ENCODE measurements at places on chromosomes 16 and 17.

GRCh38 chr16:3013491-3013951 lies 798 bp downstream of the CLDN9 start:
- no peak for DNase-seq

- no peak for DNase-seq
These were observed 208.8 kb downstream of the CCDC182 start for GRCh38 chr17:57536289-57536688.

GRCh38 chr17:40366076-40366860 lies 1.7 kb upstream of the GJD3 start:
- DNase-seq = no peak

DNA sequence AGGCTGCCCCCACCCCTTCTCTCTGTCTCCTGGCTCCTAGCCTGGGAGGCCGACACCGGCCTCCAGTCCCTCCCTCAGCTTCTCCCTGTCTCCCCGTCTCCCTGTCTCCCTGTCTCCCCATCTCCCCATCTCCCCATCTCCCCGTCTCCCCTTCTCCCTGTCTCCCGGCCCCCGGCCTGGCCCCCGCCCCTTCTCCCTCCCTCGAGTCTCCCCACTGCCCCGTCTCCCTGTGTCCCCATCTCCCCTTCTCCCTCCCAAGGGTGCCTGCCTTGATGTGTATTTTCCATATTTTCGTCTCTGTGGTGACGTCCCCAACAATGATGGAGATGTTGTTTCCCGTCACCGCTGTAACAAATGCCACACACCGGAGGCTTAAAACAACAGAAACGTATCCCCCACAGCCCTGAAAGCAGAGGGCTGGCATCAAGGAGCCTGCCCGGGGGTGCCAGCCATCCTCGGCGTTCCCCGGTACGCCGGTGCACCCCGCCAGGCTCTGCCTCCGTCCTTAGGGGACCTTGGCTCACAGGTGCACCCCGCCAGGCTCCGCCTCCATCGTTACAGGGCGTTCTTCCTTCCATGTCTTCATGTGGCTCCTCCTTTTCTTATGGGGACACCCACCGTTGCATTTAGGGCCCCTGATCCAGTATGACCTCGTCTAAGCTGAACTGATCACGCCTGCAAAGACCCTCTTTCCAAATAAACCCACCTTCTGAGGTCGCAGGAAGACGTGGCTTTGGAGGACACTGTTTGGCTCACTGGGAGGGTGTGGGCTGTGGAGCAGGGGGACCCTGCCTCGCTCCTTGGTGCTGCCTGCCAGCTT lies 151.6 kb downstream of the NPIPB11 start:
- DNase-seq = no peak

- DNase-seq = no peak
These were observed 446.1 kb downstream of the SOX9 start for GRCh38 chr17:72566671-72567484.

DNA sequence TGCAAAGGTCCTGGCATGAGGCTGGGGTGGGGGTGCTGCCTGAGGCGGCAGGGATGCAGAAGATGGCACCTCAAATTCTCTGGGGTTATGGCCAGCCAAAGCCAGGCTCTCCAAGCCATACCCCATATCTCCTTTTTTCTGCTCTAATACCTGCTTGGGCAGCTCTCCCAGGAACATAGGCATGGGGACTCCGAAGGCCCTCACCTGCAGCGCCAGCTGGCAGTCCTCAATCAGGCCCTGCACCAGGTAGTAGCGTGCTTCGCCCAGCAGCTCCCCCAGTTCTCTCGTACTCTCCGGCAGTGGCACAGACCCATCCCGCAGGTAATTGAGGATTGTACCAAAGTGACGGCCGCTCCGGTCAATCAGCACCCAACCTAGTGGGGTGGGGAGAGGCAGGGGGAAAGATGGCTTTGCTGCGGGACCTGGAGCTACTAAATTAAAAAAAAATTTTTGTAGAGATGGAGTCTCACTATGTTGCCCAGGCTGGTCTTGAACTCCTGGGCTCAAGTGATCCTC lies 3.0 kb downstream of the KCTD13 start:
- DNase-seq = no peak

GRCh38 chr17:73118951-73119391 lies 26.5 kb upstream of the SLC39A11 start:
- no peak for DNase-seq

- no peak for DNase-seq
These were observed 9.3 kb downstream of the ODAD4 start for GRCh38 chr17:41939693-41940090.

DNA sequence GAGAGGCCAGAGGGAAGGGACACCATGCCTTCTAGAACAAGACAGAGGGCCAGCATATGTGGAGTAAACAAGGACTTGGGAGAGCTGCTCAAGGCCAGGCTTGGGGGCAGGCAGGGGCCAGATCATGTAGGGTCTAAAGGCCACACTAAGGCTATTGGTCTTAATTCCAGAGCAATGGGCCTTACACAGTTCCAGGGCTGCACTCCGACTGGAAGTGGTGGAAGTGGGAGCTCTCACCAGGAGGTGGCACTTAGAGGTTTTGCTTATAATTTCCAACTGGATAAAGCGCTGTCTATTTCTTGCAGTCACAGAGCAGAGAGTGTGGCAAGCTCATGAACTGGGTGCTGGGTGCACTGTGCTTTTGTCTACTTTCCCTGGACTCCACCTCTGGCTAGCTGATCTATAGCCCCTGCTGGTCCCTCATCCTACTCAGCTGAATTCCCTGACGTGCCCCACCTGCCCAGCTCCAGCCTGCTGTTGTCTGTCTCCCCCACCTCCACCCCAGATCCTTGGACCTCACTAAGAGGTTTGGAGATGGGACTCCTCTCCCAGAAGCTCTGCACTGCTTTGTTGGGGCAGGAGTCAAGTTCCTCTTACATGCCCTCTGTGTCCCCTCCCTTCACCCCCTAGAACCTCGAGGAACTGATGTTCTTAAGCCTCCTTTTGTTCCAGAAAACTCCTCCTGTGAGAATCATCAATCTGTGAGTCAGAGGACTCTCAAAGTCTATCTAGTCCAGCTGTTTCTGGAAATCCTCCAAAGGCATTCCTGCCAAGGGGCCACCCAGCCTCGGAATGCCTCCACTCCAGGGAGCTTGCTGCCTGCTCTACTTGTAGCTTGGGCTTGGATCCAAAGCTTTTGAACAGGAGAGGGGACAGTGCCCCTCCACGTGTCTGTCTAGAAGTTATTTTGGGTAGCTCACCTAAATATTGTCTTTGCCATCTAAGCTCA lies 48.1 kb upstream of the KSR1 start:
- DNase-seq = no peak

DNA sequence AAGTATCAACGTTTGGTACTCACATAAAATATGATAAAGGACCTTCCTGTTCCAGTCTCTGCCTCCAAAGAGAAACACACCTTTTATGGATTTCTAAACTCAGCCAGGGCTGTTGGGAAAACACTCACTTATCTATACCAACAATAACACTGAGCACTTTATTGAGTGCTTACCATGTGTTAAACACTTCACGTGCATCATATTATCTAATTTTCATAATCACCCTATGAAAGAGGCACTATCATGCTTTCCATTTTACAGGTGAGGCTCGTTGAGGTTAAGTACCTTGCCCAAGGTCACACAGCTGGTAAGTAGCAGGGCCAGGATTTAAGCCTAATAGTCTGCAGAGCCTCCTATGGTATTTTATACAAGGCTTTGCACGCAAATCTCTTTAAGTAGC lies 251.5 kb upstream of the SOX9 start:
- DNase-seq = no peak

DNA sequence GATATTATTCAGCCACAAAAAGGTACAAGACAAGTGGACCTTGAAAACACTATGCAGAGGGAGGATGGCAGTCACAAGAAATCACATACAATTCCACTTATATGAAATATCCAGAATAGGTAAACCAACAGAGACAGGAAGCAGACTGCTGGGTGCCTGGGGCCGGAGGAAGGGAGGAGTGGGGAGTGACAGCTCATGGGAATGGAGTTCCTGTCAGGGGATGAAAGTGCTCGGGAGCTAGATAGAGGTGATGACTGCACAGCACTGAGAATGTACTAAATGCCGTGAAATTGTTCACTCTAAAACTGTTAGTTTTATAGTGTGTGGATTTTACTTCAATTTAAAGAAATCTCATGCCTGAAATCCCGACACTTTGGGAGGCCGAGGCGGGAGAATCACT lies 74.2 kb upstream of the MED9 start:
- no peak for DNase-seq

DNA sequence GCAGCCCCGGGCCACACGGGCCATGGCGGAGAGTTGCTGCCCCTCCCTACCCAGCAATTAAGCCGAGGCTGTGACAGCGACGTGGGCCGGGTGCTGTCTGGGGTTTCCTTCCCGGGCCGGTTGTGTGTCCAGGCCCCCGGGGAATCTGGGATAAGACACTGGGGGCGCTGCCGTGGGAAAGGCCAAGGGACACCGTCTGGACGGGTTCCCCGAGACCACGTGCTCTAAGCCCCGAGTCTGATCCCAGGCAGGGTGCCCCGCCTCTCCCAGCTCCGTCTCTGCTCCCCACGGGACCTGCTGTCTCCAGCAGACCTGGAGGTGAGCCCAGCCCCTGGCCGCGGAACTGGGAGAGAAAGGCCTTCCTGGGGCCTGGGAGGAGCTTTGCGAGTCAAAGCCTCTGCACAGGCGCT lies 92.2 kb downstream of the IRX3 start:
- no peak for DNase-seq

DNA sequence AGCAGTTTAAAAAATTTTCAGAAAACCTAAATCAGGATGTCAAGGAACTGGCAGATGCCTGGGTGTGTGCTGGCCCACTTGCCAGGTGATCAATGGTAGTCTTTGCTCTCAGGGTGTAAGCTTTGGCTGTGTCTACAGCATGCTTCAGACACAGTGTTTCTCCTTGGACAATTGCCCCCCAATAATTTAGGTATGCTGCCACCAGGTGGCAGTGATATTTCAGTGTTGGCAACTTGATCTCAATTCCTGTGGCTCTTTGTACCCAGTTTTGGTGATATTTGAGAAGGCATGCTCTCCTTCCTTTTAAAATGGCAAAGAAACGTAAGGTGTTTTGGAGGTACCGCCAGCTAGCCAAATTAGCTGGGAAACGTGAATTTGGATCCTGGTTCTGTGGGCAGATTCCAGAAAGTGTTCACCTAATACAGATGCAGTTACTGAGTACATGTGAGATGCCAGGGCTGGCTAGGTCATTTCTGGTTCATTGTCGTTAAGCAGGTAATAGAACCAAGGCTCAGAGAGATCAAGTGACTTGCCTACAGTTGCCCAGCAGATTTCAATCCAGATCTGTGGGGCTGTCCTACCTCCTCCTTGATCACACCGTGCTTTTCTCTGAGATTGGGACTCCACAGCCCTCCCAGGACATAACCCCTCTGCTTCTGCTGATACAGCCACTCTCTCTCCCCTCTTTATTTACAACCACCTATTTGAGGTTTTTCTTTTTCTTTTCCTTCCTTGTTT lies 155.6 kb upstream of the PLCG2 start:
- DNase-seq = peak; percentile 22

- no peak for DNase-seq
These were observed 22.8 kb upstream of the SLC47A1 start for GRCh38 chr17:19510903-19511302.

- DNase-seq = no peak
These were observed 14.8 kb downstream of the SCGB1C2 start for GRCh38 chr17:151886-152859.

- no peak for DNase-seq
These were observed 3.5 kb upstream of the FTSJ3 start for GRCh38 chr17:63830904-63831491.

DNA sequence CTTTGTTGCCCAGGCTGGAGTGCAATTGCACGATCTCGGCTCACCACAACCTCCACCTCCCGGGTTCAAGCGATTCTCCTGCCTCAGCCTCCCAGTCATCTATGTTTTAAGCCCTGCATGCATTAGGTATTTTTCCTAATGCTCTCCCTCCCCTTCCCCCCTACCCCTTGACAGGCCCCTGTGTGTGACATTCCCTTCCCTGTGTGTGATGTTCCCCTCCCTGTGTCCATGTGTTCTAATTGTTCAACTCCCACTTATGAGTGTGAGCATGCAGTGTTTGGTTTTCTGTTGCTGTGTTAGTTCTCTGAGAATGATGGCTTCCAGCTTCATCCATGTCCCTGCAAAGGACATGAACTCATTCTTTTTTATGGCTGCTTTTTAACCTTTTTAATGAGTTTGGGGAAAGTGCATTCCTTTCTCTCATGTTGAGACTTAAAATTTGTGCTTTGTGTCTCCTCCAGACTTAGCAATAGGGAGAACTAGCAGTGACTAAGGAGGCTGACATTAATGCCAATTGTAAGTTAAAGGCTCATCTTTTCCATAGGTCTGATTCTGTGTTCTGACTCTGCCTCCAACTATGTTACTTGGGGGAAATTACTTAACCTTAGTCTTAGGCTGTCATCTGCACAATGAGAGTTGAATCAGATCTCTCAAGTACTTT lies 17.7 kb upstream of the PHAF1 start:
- DNase-seq = no peak

DNA sequence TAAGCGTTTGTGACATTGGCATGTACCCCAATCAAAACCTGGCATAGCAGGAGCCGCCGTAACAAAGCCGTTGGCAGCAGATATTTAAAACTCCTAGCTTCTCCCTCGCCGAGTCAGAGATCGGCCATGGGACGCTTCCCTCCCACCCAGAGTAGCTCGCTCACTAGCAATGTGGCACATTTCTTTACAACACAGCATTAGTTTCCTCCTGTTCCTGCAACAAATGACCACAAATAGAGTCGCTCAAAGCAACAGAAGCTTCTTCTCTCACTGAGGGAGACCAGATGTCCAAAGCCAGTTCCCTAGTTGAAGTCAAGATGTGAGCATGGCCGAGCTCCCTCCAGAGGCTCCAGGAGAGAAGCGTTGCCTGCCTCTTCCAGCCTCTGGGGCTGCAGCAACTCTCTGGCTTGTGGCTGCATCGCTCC lies 106.7 kb downstream of the RBFOX3 start:
- DNase-seq = no peak

DNA sequence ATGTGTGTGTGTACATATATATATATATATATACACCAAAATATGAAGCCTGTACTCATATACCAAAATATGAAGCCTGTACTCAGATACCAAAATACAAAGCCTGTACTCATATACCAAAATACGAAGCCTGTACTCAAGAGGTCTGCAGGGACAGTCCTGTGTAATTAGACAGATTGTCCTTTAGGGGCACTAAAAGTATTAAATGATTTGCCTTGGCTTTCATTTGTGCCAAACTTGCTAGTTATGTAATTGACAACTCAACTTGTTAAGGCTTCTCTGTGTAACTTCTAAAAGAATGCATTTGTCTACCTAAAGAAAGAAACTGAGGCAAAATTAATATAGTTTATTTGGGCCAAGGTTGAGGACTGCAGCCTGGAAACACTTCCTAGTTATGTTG lies 30.8 kb upstream of the DHX40 start:
- DNase-seq = no peak

Measured in stimulated activated CD8-positive, alpha-beta memory T cell treated with anti-CD3 and anti-CD28 coated beads, Interleukin-2, amount 100 ng/mL, for 1 hour (primary cell).